ENCODE measurements at places on chromosomes 7 and 10. TPM values are rescaled to one million over a fixed set of nuclear protein-coding genes. Genes with fewer than 3 reads are reported as not detected.

DNA sequence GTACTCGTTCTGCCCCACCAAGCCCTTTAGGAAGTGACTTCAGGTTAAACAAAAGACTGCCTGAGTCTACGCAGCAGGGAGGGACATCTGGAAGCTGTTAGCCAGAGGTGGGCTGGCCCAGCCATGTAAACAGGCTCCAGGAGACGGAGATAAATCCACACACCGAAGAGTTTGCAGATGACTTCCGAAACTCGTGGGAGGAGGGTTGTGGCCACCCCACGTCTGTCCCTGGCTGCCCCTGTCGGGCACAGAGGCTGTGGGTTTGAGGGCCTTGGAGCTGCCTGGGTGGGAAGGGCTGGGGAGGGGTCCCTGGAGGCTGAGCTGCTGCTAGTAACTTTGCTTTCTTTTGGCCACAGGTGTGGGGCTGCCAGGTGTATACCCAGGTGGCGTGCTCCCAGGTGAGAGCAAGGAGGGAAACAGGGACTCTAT lies 15.6 kb downstream of the ELN start:
- DNase-seq: peak; percentile 58

DNA sequence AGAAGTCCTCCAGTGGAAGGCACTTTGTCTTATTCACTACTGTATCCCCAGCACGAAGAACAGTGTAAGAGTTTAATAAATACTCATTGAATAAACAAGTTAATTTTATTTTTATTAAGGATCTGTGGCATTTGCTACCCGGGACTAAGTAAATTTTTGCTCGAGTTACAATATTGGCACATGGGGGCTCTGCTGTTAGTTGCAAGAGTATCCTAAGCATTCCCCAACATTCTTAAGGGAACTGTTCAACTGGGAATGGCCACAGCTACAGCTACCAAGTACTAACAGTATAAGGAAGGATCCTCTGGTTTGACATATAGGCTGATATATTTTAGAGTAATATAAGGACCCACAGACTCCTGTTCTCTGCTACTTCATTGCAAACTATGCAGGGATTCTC lies 8.7 kb upstream of the LRRTM3 start:
- peak; percentile 77 for DNase-seq

- DNase-seq: peak; percentile 76
These were observed 92.8 kb downstream of the MCU start for GRCh38 chr10:72784551-72785351.

DNA sequence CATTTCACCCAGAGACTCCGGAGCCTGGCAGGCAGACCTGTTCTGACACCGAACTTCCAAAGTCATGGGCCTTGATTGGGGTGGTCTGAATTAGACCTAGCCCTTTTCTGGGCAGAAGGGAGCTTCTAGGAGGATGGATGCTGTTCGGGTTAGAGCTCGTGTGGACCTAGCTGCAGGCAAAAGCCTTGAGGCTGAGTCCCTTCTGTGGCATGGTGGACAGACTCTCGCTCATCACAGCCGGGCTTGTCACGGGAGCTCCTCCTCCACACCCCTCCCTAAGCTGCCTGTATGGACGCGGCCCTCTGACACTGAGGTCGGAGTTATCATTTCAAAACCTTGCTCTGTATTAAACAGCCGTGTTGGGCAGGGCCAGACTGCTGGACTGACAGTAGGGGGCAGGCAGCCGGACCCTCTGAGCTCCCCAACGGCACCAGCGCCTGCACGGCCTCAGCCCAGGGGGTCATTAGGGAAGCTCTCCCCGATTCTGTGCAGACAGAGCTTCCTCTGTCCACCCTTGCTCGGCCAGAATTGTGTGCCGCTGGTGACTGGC lies 2.2 kb downstream of the IRF5 start:
- DNase-seq: no peak

The STARD3NL gene
- 54.3 TPM for total RNA-seq

Data from GM23338 (cell line).